ENCODE measurements at places on chromosomes 13 and 19.

- DNase-seq = no peak
Observed at GRCh38 chr13:98535501-98536354, 41.2 kb downstream of the STK24 start.

DNA sequence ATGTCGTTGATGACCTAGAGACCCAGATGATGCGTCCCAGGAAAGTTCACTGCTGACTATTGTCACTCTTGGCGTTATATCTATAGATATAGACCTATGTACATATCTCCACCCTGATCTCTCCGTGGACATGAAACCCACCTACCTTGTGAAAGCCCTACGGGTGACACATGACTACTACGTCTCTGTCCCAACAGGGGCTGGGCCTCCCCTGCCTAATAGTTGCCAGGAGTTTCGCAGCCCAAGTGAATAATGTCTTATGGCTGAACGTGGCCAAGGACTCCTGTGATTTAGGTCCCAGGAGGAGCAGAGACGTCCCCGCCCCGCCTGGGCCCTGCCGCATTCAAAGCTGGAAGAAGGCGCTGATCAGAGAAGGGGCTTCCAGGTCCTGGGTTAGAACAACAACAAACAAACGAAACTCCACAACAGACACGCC, 4.9 kb upstream of the POU4F1 start:
- DNase-seq = no peak

GRCh38 chr13:102707467-102707866, 12.6 kb upstream of the METTL21C start:
- no peak for DNase-seq

- no peak for DNase-seq
Observed at GRCh38 chr13:76958841-76959432, 10.6 kb downstream of the ACOD1 start.

GRCh38 chr19:7831452-7831851, 1.4 kb downstream of the EVI5L start:
- DNase-seq = no peak

DNA sequence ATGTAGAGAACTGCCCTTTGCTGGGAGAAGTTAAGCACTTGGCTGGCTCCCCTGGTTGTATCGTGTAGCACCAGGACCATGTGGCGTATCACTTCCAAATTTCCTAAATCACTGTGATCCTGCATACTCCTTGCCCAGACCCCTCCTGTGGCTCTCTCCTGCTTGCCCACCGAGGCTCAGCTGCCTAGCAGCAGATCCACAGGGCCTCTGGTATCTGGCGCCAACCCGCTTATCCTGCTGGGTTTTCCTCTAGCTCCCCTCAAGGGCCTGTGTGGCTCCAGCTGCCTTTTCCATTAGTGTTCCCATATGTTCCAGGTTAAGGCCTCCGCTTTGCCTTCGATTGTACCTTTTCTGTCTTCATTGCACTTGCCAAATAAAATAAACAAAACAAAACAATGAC, 16.5 kb downstream of the LRCH1 start:
- no peak for DNase-seq

- no peak for DNase-seq
Observed at GRCh38 chr19:34403784-34404108, 453 bp upstream of the PDCD2L start.

Data from mesothelial cell of epicardium (in vitro differentiated cells).